ENCODE measurements at places on chromosomes 3 and 15.

GRCh38 chr15:40590667-40591050 is 3.4 kb upstream of the KNL1 start:
- DNase-seq: peak; percentile 16

DNA sequence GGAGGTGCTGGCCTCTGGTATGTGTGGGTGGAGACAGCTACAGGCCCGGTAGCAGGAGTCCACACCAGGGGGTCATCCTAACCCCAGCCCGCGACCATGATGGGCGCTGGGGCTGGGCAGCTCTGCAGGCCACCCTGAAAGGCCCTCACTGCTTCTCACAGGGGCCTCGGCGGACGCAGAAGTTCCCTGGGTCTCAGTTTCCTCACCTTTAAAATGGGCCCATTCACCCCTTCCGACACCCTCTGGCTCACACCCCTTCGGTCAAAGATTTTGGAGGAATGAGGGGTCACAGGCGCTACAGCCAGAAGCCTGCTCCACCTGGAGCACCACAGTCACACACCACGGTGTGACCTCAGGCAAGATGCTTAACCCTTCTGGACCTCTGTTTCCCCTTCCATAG is 8.0 kb downstream of the PLXND1 start:
- DNase-seq: no peak

DNA sequence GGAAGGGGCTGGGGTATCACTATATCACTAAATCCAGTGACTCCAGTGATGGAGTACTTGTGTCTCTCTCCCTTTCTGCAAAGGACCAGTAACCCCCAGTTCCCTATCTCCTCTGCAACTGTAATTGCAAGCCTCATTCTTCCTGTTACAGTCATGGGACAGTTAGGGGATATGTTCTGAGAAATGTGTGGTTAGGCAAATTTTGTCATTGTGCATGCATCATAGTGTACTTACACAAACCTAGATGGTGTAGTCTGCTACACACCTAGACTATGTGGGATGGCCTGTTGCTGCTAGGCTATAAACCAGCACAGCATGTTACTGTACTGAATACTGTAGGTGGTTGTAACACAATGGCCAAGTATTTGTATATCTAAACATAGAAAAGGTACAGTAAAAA is 2.2 kb downstream of the VPS8 start:
- DNase-seq: no peak

DNA sequence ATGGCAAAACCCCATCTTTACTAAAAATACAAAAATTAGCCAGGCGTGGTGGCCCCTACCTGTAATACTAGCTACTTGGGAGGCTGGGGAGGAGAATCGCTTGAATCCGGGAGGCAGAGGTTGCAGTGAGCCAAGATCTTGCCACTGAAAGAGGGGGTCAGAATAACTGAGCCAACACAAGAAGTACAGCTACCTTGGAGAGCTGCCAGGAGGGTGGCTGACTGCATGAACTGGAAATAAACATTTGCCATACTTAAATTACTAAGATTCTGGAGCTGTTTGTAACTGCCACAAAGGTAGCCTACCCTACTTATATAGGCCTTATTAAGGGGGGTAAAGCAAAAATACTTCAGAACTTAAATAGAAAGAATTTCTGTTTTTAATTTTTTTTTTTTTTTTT is 15.4 kb upstream of the PIK3CB start:
- peak; percentile 34 for DNase-seq

DNA sequence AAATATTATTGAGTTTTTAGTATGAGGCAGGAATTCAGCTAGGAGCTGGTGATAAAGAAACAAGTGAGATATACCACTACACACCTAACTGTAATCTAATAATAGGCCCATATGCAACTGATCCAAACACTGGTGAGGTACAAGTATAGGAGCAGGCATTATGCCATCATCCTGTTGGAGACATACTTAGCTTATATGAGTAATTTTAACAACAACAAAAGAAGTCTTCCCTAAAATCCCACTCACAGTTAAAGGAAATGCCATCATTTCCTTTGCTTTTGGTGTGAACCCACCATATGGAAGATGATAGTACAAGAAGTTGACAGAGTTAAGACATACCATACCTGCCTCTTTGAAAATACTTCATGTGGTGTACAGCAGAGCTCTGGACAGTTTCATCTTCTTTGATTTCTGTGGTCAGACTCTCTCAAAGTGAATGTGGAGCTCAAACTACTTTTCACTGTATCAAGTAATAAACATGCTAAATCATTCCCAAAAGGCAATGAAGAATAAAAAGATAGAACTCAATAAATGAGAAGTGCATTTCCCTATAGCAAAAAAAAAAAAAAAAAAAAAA is 85.5 kb downstream of the CD200R1L start:
- DNase-seq: no peak

DNA sequence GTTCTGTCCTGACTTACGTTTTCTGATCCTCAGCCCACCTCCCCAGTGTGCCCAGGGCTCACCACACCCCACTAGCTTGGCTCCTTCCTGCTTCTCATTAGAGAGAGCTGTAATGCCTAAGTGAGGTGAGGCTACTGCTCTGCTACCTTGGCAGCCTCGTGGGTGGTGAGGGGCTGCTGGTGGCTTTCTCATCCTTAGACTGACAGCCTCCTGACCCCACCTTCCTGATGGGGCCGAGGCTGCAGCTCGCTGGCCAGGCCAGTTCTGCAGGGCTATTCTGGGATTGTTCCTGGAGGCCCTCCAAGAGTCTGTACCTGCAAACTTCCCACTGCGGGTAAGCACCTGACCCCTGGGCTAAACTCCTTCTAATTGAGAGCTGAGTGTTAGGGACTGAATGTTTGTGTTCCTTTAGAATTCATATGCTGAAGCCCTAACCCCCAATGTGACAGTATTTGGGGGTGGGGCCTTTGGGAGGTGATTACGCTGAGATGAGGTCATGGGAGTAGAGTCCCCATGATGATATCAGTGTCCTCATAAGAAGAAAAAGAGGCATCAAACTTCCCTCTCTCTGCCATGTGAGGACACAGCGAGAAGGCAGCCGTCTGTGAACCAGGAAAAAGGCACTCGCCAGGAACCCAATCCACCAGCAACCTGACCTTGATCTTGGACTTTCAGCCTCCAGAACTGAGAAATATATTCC is 38.1 kb upstream of the IQSEC1 start:
- no peak for DNase-seq

DNA sequence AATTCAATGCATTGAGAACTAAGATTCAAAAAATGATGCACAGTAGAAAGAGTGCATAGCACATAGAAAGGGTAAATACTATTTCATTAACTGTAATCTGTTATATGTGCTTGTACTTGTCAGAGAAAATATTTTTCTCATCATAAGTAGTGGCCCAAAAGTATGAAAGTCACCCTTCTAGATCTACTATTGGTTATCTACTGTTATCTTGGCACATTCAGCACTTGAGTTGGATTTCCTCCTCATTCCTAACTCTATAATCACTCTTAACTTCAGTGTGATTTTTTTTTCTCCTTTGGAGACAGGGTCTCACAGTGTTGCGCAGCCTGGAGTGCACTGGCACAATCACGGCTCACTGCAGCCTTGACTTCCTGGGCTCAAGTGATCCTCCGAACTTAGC is 194.4 kb downstream of the PCCB start:
- no peak for DNase-seq

DNA sequence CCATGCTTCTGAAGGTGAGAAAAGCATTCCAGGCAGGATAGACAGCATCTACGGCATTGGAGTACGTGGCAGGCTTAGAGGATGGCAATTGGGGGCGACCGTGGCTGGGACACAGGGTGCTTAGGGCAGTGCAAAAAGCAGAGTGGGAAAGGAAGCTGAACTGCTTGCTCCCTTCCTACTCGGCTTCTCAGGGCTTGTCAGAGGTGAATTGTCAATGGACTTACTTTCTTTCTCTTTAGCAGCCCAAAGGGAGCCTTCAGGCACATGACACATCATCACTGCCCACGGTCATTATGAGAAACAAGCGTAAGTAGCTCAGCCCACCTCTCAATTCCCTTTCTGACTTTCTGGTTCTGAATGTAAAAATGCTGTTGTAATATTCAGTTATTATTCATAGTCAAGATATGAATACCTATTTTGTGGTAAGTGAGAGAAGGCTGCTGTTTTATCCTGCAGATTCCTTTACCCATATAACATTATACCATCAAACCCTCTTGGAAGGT is 84.3 kb downstream of the KLHL25 start:
- no peak for DNase-seq

DNA sequence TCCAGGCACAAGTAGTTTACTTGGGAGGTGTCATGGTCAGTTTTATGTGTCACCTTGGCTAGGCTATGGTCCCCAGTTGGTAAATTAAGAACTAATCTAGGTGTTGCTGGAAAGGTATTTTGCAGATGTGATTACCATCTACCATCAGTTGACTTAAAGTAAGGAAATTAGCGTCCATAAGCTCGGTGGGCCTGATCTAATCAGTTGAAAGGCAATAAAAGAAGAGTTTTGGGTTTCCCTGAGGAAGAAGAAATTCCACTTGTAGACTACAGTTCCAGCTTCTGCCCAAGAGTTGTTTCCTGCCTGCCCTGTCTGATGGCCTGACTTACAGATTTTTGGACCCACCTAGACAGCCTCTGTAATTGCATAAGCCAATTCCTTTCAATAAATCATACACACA is 438.7 kb upstream of the PROK2 start:
- no peak for DNase-seq

GRCh38 chr3:71949442-71949841 is 164.5 kb upstream of the PROK2 start:
- no peak for DNase-seq

DNA sequence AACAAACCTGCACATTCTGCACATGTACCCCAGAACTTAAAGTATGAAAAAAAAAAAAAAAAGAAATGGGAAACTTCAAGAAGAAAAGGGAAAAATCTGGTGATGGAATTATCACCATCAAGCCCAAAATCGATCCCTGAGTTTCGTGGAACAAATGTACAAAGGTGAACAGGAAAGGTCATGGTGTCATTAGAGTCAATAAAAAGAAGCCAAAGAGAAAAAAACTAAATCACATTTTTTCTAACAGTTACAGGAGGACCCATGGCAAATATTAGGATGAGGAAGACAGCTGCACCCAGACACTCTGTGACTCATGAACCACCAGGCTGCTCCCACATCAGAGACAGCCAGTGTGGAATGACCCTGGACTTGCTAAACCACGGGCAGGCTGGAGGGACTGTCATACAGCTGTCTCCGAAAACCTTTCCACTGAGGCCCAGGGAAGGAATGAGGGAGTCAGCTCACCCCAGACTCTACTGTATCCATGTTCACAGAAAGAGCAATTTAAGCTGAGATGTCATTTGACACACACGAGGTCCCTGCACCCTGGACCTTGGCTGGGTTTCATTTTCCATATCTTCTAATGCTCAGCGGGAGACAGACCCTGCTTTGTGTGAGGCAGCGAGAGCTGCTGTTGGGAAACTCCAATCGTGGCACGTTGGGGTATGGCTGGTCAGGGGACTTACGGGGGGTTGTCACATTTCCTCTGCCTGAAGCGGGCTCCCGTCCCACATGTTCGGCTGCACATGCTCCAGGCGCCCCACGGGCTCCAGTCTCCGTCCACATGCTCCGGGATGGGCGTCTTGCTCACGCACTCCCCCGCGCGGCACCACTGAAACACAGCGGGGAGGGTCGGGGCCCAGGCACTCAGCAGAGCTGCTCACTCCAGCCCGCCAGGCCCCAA is 210.2 kb downstream of the ADAMTS17 start:
- peak; percentile 92 for DNase-seq

- peak; percentile 27 for DNase-seq
These were observed 17.2 kb upstream of the CCR4 start for GRCh38 chr3:32934150-32934742.
